ENCODE measurements at places on chromosomes 3 and 15.

GRCh38 chr3:40899286-40899712 lies 300.0 kb upstream of the CTNNB1 start:
- no peak for DNase-seq

- DNase-seq: no peak
These were observed 142.0 kb downstream of the GABRB3 start for GRCh38 chr15:26630857-26631256.

DNA sequence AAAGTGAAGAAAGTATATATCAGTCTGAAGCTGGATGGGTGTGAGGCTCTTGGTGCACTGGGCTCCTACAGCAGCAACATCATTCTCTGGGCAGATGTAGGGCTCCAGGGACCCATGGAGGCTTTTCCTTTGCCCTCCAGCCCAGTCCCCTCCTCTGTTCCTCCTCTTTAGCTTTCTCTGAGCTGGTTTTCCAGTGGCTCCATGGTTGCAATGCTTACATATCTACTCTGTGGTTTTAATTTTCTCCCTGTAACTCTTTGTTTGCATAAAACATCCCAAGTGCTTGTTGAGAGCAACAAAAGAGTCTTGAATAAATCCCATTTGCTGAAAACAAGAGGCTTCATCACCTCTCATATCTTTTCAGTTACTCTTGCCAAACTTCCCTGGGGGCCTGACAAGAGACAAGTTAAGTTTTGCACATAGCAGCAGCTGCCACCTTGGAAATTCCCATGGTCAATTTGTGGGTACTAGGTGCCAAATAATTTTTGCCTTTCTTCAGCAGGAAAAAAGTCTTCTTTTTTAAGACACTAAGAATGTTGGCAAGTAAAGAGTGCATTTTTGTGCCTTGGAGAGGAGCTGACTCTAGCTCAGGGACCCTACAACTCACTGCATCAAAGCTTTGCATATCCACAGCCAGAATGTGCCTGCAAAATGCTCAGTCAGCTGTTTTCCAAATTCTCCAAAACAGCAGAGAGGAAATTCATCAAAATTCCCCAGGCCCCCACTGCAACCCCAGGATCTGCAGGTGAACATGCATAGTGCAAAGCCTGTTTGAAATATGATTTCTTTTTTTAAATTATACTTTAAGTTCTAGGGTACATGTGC lies 41.9 kb downstream of the COLQ start:
- DNase-seq: no peak

GRCh38 chr3:105322570-105323273 lies 44.0 kb upstream of the ALCAM start:
- DNase-seq: no peak

GRCh38 chr3:69294014-69294766 lies 91.7 kb downstream of the FRMD4B start:
- no peak for DNase-seq

GRCh38 chr15:69637818-69638217 lies 185.2 kb downstream of the RPLP1 start:
- DNase-seq: no peak

- no peak for DNase-seq
These were observed 48.5 kb downstream of the USP13 start for GRCh38 chr3:179701176-179701827.

DNA sequence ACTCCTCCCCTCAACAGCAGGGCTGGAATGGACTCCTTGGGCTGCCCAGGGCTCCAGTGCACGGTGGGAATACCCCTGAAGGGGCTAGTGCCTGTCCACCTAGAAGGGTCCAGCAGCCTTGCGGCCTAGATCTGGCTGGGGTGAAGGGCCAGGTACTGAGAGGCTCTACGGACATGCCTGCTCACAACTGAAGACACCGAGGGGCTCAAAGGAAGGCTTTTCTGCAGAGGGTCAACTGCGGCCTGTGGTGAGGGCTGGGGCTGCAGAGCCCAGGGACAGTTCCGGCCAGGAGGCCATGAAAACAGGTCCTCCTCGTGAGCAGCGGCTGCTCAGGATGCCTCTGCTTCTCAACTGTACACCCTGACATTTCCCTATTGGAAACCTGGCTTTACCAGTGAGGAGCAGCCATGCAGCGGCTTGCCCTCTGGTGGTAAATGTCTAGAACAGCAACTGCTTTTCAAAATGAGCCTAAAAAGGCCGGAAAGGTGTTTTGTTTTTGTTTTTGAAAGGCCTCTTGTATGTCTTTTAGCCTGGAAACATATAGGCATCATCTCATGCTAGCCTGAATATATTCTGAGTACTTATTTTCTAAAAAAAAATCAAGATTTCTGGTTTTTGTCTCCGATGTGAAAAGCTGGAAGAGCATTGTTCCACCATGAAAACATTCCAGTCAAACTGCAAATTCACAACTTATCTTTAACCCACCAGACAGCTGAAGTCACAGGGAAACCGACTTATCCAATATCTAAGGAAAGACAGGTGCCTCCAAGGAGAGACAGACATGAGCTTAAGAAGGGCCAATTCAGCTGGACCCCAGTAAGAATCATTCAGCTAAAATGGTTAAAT lies 163.4 kb downstream of the KLF13 start:
- DNase-seq: peak; percentile 59

DNA sequence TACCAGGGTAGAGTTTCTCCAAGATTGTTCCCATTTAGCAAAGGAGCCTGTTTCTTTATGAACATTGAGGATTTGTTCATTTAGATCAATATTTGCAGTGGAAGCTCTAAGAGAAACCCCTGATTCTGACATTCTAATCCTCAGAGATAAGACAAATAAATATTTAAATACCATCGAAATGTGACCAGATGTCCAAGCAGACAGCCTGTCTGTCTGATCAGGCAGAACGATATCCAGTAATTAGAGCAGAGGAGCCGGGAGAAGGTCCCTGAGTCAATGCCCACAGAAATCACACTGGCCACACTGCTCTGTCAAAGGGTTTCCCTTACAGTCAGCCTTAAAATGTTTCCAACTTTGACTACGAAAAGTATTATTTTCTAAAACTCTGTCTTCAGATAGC lies 15.7 kb upstream of the ARPIN start:
- DNase-seq: no peak

DNA sequence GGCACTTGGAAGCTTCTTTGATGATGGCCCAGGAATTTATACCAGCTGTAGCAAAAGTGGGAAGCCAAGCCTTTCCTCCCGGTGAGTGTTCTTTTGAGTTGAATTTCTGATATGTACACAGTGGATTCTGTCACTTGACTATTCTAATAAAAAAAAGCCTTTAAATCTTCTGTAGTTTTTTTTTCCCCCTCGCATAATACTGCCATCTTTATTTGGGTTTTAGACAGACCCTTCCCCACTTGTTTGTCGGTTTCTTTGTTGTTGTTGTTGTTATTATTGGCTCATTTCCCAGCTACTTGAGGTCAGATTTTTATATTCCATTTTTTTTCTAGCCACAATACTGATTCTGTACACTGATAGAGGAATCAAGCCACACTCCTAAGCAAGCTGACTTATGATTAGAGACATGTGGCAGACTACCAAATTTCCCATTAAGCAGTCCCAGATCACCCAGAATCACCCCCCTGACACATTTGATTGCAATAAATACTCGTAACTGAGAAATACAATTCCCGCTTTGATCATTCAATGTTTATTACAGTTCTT lies 122.4 kb upstream of the IL12A start:
- no peak for DNase-seq

GRCh38 chr3:35721628-35722027 lies 82.3 kb downstream of the ARPP21 start:
- no peak for DNase-seq

DNA sequence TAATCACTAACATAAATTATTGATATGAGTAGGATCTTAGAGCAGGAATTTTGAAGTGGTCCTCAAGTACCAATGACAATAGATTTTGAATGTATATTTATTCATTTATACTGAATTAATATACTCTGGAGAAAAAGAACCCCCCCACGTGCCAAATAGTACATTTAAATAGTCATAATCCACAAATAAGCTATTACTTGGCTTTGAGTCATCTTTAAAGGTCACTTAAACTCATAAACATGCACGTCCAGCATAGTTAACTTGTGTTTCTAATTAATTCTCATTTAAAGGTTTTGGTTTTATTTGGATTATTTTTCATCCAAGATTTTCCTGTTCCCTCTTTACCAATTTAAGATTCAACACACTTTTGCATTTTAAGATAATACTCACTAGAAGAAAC lies 35.1 kb downstream of the FGF7 start:
- no peak for DNase-seq

DNA sequence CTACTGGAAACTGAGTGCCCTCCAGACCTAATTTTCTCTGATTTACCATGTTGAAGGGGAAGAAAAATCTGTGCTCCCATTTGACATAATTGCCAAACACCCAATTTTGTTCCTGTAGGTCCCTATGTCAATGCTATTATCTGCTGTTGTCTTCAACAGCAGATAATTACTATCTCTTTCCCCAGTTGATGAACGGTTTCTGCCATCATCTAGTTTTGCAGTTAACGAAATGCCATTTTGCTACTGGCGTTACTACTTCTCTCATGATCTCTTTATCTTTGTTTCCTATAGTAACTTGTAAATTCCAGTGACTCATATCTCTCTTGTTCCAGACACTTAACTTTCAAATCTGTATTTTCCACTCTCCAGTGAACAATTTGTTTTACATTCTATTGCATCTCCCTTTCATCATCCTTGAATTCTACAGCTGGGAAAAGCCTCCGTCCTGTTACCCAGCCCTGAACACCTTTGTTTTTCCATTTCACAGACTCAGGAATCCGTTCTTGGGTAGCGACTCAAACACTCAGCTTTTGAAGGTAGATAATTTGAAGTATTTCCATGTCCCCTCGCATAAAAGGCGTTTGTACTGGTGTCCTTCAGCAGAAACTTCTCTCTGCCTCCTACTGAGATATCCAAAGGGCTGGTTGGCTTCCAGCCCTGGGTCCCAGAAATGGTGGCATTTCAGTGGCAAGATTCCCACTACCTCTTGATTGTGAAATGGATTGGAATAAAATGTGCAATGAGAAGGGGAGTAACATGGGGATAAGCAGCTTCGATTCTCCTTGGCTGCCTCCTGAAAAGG lies 111.7 kb downstream of the FOXB1 start:
- no peak for DNase-seq

- no peak for DNase-seq
These were observed 66.1 kb downstream of the NUP210 start for GRCh38 chr3:13353936-13354542.

DNA sequence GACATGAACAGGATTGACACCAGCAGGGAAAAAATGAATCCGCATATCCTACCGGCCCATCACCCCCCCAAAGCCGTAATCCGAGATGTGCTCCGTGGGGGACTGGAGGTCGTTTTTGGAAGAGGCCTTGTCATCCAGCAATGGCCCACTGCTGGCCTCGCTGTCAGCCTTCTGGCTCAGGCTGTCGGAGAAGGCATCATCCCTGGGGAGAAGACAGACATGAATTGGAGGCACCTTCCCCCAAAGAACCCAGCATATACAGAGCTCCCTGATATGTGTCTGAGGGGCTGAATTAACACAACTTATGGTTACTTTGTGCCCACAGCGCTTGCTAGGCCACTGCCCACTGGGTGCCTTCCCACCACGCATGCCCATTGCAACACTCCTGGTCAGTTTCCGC lies 29.6 kb upstream of the RAD18 start:
- no peak for DNase-seq

DNA sequence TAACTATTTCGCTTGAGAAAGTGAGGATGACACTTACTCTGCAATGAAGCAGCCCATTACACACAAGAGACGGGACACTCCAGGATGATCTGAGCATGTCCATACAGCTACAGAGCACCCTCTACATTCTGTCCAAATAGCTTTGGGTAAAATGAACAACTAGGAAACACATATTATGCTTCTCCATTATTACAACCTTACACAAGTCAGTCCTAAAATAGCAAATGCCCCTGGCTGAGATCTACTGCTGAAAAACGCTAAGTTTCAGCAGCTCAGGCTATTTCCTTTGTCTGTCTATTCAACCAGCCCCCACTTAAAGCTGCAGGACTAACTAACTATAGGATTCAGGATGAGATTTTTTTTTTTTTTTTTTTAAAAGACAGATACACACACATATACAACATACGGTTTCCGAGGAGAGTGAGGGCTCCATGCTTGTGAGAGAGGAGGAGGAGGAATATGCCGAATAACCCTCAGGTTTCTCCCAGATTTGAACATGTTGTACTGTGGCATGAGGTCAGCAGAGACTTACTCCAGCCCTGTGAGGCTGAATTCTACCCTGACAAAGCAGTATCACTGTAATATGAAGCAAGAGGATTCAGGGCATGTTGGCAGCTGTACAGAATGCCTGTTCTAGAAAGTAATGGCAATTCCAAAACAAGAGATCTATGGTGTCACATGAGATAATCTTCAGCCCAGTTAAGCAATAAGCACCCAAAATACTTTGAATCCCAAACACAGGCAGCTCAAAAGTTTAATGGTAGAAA lies 117.3 kb upstream of the PLXND1 start:
- no peak for DNase-seq

DNA sequence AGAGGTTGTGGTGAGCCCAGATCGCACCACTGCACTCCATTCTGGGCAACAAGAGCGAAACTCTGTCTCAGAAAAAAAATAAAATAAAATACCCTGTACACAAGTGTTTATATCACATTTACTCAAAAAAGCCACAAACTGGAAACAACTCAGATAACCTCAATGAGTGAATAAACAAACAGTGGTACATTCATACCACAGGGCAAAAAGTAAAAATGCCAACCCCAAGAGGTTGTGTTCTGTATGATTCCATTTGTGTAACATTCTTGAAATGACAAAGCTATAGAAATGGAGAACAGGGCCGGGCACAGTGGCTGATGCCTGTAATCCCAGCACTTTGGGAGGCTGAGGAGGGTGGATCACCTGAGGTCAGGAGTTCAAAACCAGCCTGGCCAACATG lies 12.9 kb downstream of the EDC3 start:
- no peak for DNase-seq

DNA sequence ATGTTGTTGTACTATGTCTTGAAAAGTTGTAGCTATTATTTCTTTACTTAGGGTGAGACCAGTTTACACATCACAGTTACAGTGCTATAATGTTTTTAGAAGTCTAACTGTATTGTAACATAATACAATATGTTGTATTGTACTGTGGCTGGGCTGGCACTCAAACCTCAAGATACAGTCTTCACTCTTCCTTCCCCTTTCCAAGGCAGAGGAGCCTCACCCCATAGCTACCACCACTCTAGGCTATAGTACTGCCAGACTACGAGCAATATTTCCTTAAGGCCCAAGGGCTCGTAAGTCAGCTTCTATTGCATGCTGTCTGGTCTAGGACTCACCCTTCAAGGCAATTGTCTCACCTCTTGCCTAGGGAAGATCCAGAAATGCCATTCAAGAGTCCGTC lies 597.7 kb downstream of the OTOL1 start:
- no peak for DNase-seq

DNA sequence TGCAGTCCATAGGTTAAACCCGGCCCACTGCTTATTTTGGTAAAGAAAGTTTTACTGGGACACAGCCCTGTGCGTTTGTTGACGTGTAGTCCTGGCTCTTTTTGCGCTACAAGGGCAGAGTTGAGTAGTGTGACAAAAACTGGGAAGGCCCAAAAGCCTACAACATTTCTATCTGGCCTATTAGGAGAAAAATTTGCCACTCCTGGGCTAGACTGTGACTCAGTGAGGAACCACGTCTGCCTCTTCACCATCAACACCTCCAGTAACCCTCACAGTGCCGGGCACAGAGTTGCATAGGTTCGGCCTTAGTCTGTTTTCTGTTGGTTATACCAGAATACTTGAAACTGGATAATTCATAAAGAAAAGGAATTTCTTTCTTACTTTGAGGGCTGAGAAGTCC lies 110.3 kb downstream of the TOP2B start:
- DNase-seq: no peak

GRCh38 chr15:32701863-32702262 lies 15.9 kb upstream of the GREM1 start:
- no peak for DNase-seq
